AG10803 (cell line): ENCODE measurements at places on chromosomes 6 and 20.

DNA sequence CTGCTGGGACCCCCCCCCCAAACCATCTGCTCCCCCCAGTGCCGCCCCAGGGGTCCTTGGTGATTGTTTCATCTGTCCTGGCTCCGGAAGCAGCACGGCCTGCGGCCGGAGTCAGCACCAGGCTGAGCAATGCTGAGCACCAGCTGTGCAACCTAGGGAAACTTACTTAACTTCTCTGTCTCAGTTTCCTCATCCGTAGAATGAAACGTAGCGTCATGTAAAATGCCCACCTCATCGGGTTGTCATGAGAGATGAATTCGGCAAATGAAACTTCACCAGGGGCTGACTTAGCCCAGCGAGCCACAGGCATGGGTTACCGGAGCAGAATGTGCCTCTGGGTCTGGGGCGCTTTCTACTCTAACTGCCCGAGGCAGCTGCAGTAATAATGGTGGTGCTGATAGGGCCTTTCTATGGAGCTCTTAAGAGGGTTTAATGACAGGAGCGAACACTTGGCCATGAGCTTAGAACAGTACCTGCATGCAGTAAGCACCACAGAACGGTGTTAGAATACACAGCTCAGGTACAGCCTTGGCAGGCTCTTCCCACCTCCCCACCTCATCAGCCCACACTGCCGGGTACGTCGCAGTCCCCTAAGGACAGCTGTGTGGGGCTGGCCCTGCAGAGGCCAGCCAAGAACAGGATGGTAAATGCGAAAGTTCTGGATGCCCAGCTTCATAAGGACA is 1.7 kb downstream of the THBS2 start:
- no peak for DNase-seq

DNA sequence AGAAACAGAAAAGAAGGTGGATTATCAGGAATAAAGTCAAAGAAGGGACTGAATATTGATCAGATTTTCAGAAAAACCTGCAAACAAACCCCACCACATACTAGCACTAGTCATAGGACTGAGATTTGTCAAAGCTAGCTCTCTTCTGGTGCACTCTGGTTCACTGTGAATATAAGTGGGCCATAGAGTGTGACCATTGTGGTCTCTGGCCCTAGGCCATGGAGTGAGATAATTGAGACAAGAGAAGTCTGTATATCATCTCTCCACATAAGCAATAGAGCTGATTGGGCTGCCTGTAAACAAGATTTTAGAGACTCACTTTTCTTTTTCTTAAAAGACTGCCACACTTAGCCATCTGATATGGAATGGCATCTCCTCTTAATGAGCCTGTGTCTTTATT is 247.2 kb downstream of the LAMA2 start:
- DNase-seq: no peak

GRCh38 chr20:53718142-53719021 is 124.7 kb upstream of the ZNF217 start:
- no peak for DNase-seq

GRCh38 chr6:164151161-164152120 is 736.9 kb downstream of the QKI start:
- no peak for DNase-seq

GRCh38 chr20:51135926-51136715 is 113.2 kb upstream of the KCNG1 start:
- no peak for DNase-seq

- DNase-seq: no peak
These were observed 81.4 kb upstream of the ARID1B start for GRCh38 chr6:156695742-156696141.

DNA sequence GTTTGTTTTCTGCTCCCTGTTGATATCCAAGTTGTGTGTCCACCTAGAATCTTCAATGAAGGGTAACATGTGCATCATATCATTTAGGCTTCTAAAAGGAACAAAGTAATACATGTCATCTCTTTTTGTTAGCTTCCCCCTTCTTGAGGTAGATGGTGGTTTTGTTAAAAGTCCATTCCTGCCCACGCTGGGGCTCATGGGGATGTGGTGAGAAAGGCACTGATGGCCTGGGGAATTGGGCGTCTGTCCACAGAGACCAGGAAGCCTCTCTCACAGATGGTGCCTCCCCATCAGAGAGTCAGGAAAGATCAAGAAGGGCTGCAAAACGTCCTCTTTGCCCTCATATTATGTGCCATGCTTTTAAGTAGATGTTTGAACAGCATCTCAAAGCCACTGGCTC is 32.5 kb downstream of the GNAS start:
- DNase-seq: no peak

GRCh38 chr6:127328043-127328609 is 15.3 kb downstream of the ECHDC1 start:
- peak; percentile 11 for DNase-seq

- DNase-seq: peak; percentile 29
These were observed 11.3 kb upstream of the SRSF6 start for GRCh38 chr20:43446361-43446879.

DNA sequence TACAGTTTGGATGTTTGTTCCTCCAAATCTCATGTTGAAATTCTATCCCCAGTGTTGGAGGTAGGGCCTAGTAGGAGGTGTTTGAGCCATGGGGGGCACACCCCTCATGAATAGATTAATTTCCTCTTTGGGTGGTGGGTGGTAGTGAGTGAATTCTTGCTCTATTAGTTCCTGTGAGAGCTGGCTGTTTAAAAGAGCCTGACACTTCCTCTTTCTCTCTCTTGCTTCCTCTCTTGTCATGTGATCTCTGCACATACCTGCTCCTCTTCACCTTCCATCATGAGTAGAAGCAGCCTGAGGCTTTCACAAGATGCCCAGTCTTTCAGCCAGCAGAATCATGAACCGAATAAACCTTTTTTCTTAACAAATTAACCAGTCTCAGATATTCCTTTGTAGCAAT is 340.2 kb upstream of the CHD6 start:
- DNase-seq: no peak

DNA sequence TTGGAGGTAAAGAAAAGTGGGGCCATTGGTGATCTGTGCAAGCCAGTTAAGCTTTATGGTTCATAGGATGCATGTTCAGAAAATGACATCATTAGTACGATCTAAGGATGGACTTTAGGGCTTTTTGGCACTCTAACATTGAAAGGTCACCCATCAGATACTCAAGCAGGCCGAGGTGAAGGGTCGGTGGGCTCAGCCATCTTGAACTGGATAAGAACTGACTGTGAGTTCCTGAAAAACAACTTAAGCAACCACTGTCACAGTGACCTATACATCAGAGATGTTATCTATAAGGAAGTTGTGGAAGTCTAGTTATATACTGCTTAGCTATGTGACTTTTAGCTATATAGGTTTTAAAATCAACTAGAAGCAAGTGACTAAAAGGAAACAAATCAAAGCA is 13.0 kb upstream of the ITCH start:
- DNase-seq: no peak
